Natural killer cell treated with Interleukin-12 subunit alpha and Interleukin-12 subunit beta and Interleukin-15 and Interleukin-18, amount 100 ng/mL, for 72 hours (primary cell): ENCODE measurements at places on chromosomes 5 and 9. TPM values are rescaled to one million over a fixed set of nuclear protein-coding genes. Genes with fewer than 3 reads are reported as not detected.
A peak's percentile ranks its signal among the peaks of the same experiment; 100 is the strongest.

GRCh38 chr9:27273186-27273585 lies 23.8 kb downstream of the EQTN start:
- H3K27me3 ChIP-seq = no peaks in the 10 kb centered on the region
- no peak for DNase-seq
- peaks cover 5% of the 10 kb centered on the region for H3K4me1 ChIP-seq
- H3K27ac ChIP-seq = no peak overlapping the region
- H3K4me3 ChIP-seq = no peak overlapping the region
- H3K36me3 ChIP-seq = no peaks in the 10 kb centered on the region

GRCh38 chr9:111253742-111254437 lies 76.1 kb downstream of the OR2K2 start:
- H3K4me1 ChIP-seq = no peaks in the 10 kb centered on the region
- no peak for DNase-seq
- peaks cover 15% of the 10 kb centered on the region for H3K27me3 ChIP-seq
- H3K36me3 ChIP-seq = no peaks in the 10 kb centered on the region
- H3K27ac ChIP-seq = peak overlapping the region; percentile 12

GRCh38 chr9:126564128-126564527 lies 49.6 kb upstream of the LMX1B start:
- no peak overlapping the region for H3K27ac ChIP-seq
- no peak overlapping the region for H3K4me3 ChIP-seq

- H3K36me3 ChIP-seq = no peaks in the 10 kb centered on the region
- no peaks in the 10 kb centered on the region for H3K27me3 ChIP-seq
- H3K4me3 ChIP-seq = no peak overlapping the region
- no peak overlapping the region for H3K27ac ChIP-seq
Measured at GRCh38 chr5:150461231-150461630, 11.7 kb upstream of the RPS14 start.

DNA sequence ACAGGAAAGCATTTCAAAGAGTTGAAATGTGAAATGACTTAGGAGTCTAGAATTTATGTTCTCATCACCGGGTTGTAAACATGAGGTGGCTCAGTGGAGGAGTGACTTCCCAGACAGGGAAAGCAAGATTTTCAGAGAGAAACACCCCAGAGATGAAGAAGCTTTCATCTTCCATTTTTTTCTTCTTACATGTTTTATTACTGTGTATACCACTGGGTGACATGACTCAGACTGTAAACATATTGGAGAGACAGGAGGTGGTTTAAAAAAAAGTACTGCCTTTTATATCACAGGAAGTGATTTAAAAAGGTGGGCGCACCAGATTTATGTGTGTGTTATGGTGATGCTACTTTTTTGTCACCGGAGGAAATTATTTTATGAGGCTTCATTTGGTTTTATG lies 209.1 kb upstream of the TUT7 start:
- H3K27me3 ChIP-seq = peaks cover 37% of the 10 kb centered on the region
- H3K36me3 ChIP-seq = peaks cover 4% of the 10 kb centered on the region
- no peaks in the 10 kb centered on the region for H3K4me1 ChIP-seq

DNA sequence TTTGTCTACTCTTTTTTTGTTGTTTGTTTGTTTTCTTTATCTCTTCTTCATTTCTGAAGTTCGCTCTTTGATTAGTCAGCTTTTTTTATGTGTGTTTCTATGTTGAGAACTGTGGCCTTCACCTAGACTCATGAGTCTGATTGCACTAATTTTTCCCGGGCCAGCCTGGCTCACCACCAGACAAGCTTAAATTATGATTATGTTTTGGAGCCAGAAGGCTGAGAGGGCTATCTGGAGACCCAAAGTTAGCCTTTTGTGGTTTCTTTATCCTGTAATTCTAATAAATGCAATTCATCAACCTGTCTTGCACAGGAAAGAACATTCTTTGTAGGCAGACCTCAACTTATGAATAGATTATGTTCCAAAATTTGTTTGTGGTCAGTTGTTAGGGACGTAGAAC lies 20.8 kb upstream of the ACTBL2 start:
- no peaks in the 10 kb centered on the region for H3K36me3 ChIP-seq
- H3K27ac ChIP-seq = no peak overlapping the region
- H3K27me3 ChIP-seq = peaks cover 12% of the 10 kb centered on the region
- H3K4me3 ChIP-seq = no peak overlapping the region

DNA sequence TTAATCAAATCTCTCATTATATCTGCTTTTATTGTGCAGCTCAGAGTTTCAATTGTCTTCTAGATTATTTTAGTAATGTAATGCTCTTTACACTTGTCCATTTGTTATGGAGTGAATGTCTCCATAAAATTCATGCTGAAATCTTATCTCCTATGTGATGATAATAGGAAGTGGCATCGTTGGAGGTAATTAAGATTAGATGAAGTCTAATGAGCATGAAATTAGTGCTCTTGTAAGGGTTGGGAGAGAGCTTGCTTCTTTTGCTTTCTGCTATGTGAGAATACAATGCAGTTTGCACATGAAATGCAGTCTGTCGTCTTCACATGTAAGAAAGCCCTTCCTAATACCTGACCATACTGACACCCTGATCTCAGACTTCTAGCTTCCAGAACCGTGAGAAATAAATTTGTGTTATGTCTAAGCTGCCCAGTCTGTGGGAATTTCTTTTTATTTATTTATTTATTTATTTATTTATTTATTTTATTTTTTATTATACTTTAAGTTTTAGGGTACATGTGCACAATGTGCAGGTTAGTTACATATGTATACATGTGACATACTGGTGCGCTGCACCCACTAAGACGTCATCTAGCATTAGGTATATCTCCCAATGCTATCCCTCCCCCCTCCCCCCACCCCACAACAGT lies 1399.2 kb upstream of the CDH6 start:
- H3K36me3 ChIP-seq = no peaks in the 10 kb centered on the region
- H3K27me3 ChIP-seq = no peaks in the 10 kb centered on the region
- H3K4me3 ChIP-seq = no peak overlapping the region
- DNase-seq = no peak
- no peak overlapping the region for H3K27ac ChIP-seq
- H3K4me1 ChIP-seq = no peaks in the 10 kb centered on the region

- H3K27ac ChIP-seq = no peak overlapping the region
- peaks cover 43% of the 10 kb centered on the region for H3K4me1 ChIP-seq
- H3K36me3 ChIP-seq = peaks cover 6% of the 10 kb centered on the region
Measured at GRCh38 chr9:112262577-112262976, 70.8 kb downstream of the PTBP3 start.

GRCh38 chr5:148033134-148033533 lies 30.6 kb upstream of the SPINK5 start:
- H3K4me1 ChIP-seq = no peaks in the 10 kb centered on the region
- no peaks in the 10 kb centered on the region for H3K27me3 ChIP-seq
- H3K36me3 ChIP-seq = no peaks in the 10 kb centered on the region

Gene SLC34A1
- total RNA-seq = not detected

Gene GRIN1
- total RNA-seq = not detected

Gene RNF208
- total RNA-seq = 1.4 TPM

Gene C9
- not detected for total RNA-seq
